ENCODE measurements at places on chromosomes 2 and 18.

DNA sequence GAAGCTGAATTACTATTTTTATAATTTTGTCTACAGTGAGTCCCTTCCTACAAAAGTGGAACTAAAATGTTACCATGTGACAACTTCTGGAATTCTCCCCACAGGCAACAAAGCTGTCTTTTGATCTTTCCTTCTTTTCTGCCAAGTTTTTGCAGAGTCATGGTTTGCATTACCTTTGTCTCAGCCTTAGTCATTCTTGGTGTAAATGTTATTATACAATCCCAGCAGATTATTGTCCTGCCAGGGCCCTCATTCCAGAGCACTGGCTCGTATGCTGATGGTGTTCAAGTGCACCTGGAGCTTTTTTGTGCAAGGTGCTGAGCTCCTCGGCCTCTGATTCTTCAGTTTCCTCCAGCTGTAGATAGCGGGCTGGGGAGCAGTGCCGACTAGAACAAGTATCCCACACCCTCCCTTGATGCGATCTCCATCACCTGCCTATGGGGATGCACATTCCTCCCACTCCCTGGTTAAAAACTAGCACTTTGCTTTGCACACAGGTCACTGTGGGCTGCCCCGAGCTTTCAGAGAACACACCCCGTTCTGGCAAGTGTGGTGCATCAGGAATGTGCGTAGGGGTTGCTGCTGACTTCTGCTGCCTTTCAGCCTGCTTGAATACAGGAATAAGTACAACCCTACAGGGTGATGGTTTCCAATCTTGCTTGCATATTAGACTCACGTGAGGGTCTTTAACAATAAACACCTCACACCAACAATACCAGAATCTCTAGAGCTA is 263.6 kb downstream of the RNF144A start:
- peak; percentile 62 for DNase-seq

DNA sequence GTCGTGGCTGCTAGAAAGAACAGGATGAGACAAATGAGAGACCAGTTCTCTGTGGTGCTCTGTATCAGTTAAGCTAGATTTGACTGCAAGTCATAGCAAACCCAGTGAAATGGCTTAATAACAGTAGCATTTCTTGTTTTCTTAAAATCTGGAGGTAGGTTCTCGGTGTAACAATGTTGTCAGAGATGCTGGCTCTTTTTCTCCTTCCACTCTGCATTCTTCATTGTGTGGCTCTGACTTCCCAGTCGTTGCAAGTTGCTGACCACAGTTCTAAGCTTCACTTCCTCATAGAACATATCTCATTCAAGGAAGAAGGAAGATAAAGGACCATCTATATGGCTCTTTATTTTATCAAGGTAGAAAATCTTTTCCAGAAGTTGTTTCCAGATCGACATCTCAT is 7.9 kb upstream of the CKAP2L start:
- DNase-seq: no peak

DNA sequence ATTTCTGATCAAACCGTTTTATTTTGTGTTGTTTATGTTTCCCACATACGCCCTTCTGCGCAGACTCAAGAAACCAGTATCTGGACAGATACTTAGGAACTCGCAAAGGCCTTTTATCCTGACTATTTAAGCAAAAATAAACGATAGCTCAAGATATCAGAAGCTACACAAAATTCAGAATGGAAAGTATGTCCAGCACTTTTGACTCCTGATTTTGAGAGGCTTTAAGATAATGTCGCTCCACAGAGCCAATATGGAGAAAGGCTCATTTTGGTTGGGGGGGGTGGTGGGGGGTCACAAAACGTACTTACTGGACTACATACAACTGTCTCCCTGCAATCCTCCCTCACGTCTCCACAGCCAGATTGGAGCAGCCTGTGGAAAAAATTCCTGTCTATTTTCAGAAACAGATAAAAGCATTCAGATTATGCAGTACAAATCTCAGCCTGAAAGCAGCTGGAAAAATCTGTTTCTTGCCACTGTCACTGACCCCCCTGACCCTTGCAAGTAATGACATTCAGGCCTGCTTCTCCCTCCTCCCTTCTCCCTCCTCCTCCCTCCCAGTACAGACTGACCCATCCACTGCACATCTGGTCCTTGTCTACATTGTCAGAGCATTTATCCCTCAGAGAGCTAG is 34.9 kb upstream of the LCLAT1 start:
- DNase-seq: no peak

DNA sequence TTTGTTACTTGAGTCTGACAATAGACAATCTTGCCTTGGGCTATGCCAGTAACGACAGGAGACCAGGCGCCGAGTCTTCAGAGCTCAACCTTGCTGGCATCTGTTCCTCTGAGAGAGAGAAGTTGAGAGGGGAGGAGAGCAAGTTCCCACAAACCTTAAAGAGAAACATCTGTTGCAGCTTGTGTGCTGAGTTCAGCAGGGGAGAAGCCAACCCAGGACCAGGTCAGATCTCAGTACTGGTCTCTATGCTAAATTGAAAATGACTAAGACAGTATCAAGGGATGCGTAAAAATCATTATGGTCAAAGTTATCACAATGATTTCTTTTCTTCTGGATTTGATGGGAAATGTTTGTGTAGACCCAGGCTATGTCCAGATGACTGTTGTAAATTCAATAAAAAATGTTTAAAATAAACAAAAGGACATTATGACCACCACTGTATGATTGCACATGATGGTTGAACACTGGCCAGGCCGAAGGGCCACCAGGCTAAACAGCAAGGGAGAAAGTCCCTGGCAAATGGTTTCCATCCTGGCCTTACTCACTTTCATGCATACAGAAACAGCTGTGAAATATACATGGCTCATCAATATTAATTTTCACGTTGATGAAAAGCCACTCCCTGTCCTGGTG is 100.3 kb upstream of the PMAIP1 start:
- no peak for DNase-seq

- peak; percentile 17 for DNase-seq
Measured at GRCh38 chr18:65725251-65726050, 25.4 kb upstream of the CDH7 start.

DNA sequence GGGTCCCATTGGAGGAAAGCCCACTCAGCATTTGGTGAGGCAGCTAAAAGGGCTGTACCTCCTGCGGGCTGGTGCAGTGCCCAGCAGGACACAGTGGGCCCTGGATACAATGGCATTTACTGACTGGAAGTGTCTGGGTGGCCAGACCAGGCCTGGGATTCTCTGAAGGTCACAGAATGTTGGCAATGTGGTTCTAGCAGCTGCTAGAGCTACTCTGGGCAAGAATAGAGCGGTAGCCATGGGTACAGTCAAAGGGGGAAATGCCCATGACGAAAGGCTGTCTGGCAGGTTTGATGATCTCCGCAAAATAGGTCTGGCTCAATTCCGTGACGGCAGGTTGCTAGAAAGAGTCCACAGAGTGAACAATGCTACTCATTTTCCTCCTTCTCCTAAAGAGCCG is 241.8 kb downstream of the AFF3 start:
- DNase-seq: no peak

- no peak for DNase-seq
Measured at GRCh38 chr2:69456950-69457445, 19.8 kb upstream of the NFU1 start.

- no peak for DNase-seq
Measured at GRCh38 chr2:16509042-16509441, 156.6 kb downstream of the CYRIA start.

DNA sequence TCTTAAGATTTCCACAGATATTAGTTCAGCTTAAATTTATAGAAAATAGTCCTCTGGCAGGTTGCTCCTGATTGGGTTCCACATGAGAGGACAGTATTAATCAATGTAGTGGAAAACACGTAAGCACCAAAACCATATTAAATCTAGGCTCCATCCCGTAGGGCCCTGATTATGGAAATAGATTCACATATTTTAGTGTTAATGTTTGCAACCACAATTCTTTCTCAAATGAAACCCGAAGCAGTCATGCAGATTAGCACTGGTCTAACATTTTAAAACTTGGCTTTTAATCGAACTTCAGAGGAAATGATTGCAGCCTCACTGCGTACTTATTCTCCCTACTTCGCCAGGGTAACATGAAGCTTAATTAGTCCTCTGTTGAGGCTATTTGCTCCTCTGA is 60.9 kb downstream of the METTL4 start:
- no peak for DNase-seq

DNA sequence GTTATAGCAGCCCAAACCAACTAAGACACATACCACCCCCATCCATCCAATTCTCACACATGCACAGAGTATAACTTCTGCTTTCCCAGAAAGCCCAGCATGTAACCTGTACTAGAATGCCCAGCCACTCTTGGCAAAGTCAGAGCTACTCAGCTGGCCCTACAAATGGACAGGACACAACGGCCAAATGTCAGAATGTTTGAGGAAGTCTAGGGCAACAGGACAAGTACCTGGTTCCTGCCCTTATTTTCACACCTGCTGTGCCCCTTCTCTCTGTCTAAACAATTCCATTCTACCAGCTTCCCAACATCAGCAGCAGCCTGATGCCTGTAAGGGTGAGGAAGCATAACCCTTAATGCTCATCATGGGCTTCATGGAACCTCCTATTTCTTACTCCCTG is 15.1 kb upstream of the BZW1 start:
- DNase-seq: no peak

DNA sequence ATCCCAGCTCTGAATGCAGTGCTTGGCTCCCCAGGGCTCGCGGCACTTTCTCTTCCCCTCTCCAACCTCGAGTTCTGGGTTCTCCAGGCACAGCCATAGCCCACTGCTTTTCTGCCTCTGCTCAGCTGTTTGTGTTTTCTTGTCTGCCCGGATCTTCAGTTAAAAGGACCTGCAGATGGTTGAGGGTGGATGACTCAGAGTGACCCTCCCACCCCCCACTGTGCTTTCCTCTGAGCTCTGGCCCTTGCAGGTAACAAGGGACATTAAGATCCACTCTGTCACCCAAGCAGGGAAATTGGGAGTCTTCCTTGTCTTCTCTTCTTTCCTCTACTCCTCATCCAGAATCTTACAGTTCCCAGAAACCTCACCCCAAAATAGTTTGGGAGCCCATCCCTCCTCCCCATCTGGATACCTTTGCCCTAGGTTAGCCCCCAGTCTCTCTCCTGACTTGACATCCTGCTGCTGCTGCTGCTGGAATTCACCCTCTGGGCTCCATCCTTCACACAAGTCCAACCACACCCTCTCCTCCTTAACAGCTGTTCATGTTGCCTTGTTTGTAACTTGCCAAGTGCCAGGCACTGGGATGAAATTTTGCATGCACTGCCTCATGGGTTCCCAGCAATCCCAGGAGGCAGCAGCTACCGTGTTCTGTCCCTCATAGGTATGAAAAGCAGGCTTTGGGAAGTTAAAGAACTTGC is 157.9 kb upstream of the TTC39C start:
- no peak for DNase-seq

GRCh38 chr2:51151490-51152140 is 119.7 kb upstream of the NRXN1 start:
- DNase-seq: no peak

All from kidney glomerular epithelial cell (primary cell).